ENCODE measurements at places on chromosomes 16 and 17. TPM values are rescaled to one million over a fixed set of nuclear protein-coding genes. Genes with fewer than 3 reads are reported as not detected.

The RBBP6 gene
- total RNA-seq = 61.1 TPM

The SPATA32 gene
- total RNA-seq = 0.37 TPM

The OTOA gene
- total RNA-seq = 0.05 TPM

The GP2 gene
- total RNA-seq = not detected

The IL32 gene
- total RNA-seq = 4,510 TPM

The ACSM2B gene
- total RNA-seq = not detected
